Cerebellar nuclear complex (tissue), 1 donor: ENCODE measurements at places on chromosomes 2 and 18.

GRCh38 chr2:15724235-15724634 lies 132.6 kb downstream of the DDX1 start:
- DNase-seq, result no peak

DNA sequence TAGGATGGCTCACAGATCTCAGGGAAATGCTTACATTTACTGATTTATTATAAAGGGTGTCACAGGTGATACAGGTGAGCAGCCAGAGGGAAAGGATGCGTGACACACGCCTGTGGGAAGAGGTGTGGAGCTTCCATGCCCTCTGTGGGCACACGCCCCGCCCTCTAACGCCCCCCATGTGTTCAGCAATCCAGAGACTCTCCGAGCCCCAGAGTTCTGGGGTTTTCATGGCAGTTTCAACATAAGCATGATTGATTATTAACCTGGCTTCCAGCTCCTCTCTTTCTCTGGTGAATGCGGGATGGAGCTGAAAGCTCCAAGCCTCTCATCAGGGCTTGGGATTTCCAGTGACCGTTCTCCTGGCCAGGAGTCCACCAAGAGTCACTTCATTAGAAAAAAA lies 34.3 kb upstream of the ODC1 start:
- no peak for DNase-seq

- no peak for DNase-seq
These were observed 15.8 kb downstream of the DAPL1 start for GRCh38 chr2:158810731-158811460.

- DNase-seq, result no peak
These were observed 25.2 kb downstream of the AAK1 start for GRCh38 chr2:69618362-69618761.

GRCh38 chr2:27889774-27890145 lies 427 bp downstream of the RBKS start:
- DNase-seq, result no peak
